ENCODE measurements at places on chromosomes 3 and 15.

GRCh38 chr15:79167776-79168175, 77.2 kb upstream of the RASGRF1 start:
- no peak for DNase-seq

- no peak for DNase-seq
These were observed 11.8 kb downstream of the NPTN start for GRCh38 chr15:73621286-73621826.

GRCh38 chr3:147030274-147030673, 376.1 kb downstream of the ZIC4 start:
- DNase-seq, result no peak

GRCh38 chr15:89499156-89499555, 2.8 kb upstream of the RHCG start:
- DNase-seq, result no peak

DNA sequence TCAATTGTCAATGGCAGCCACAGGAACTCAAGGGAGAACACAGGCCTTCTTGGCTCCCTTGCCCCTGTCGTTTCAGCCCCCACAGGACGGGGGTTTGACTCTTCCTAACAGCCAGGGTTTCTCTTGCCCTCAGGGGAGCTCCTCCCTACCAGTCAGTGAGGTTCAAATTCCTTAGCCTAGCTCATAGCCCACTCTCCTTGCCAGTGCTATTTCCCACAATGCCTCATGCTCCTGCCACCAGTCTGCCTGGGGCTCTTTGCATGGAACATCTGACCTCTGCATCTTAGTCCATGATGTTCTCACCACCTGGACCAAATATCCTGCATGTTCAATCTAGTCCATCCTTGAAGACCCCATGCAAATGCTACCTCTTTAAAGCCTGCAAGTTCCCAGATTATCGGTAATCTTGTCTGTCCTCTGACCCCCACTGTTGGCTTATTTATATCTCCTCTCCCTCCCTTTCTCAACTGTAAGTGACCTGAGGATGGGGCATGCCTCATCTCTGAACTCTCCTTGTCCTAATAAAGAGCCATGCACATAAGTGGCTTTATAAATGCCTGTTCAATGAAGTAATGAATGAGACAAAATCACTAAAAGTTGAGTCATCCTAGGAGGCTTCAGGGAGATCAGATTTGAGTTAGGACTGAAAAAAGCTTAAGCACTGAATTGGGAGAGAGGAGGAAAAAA, 78.0 kb downstream of the MYO1E start:
- DNase-seq, result no peak
